ENCODE measurements at places on chromosomes 5 and 9.

- DNase-seq, result no peak
Observed at GRCh38 chr5:83482961-83483360, 11.4 kb downstream of the VCAN start.

DNA sequence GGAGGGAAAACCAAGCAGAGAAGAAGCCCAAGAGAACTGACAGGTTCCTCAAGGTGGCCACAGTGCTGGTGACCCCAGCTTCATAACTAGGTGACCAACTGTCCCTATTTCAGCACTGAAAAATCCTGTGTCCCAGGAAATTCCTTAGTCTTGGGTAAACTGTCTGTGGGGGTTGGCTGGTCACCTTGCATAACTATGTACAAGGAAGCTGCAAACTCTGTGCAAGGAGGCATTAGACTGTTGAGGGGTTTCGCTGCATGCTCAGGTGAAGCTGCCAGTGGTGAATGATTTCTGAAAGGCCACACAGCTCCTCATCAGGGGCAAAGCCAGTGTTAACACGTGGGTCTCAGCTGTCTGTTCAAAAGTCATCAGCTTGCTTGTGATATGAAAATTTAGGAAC lies 36.9 kb downstream of the PCSK5 start:
- no peak for DNase-seq

DNA sequence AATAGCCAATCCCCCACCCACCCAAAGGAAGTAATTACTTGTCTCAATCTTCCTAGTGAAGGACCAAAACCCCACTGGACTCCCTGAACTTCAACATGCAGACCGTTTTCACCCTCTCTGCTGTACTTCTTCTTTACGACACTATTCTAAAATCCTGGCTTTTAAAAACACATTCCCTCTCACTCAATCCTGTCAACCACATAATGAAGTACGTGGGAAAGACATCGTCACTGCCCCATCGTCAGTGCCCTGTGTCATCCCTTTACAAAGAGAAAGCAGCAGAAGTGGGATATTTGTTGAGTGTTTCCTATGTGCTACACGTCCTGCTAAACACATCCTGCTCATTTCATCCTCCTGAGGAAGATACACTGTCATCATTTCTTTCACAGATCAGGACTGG lies 54.2 kb downstream of the MAPKAP1 start:
- DNase-seq, result peak; percentile 75

- peak; percentile 48 for DNase-seq
Observed at GRCh38 chr5:68661237-68661636, 432.6 kb upstream of the SLC30A5 start.

- DNase-seq, result no peak
Observed at GRCh38 chr5:67140413-67140812, 56.2 kb downstream of the CD180 start.

DNA sequence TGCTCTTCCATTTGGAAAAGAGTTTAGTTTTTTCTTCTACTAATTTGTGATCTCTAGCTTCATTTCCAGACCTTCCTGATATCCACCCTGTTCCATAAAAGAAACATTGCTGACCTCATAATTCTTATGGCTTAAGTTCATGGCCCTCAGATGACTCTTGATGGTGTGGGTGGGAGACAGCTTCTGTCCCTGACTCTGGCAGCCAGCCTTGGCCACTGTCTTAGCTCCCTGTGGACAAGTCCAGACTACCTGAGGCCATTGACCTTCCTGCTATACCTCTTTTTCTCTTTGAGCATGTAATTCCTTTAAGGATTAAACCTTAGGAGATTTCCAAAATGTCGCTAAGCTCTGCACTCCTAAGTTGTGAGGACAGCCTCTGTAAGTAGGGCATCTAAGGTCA lies 101.1 kb upstream of the DAP start:
- peak; percentile 58 for DNase-seq

- DNase-seq, result no peak
Observed at GRCh38 chr9:71910650-71911060, 338 bp downstream of the ABHD17B start.

DNA sequence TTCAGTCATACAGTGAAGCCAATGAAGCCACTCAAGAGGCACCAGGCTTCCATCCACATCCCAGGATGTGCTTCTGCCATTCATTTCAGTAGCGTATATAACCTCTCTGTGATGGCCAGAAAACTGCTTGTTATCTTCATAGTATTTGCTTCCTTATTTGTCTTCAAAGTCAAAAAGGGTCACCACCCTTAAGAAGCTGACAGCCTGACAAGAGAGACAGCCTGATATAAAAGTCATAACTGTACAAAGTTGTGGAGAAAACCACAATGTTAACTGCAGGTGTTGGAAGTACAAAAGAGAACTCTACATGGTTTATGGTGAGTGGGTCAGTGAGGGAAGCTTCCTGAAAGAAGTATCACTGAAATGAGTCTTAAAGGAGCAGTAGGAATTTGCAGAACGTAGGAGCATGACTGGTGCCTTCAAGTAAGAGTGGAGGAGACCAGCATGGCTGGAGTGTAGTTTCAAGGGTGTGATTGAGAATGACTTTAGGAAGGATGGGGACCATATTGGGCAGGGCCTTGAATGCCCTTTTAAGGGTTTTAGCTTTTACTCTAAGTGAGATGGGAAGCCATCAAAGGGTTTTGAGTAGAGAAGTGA lies 33.7 kb downstream of the NIM1K start:
- no peak for DNase-seq

DNA sequence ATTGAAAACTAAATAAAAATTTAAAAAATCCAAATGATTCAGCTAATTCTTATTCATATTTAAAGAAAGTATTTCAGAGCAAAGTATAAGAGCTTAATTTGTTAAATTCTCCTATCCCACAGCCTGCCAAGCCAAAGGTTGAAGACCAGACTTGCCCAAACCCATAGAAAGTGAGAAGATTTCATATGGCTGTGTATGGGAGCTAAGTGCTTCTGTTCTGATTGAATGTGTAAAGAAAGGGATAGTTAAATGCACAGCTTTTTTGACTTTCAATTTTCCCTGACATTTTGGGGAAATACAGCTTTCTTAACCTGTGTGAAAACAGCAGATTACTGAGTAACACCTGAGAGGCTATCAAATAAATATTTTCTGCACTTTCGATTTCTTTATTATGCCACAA lies 125.0 kb upstream of the MTAP start:
- no peak for DNase-seq

- DNase-seq, result peak; percentile 3
Observed at GRCh38 chr9:126009047-126009446, 261.9 kb downstream of the PBX3 start.

DNA sequence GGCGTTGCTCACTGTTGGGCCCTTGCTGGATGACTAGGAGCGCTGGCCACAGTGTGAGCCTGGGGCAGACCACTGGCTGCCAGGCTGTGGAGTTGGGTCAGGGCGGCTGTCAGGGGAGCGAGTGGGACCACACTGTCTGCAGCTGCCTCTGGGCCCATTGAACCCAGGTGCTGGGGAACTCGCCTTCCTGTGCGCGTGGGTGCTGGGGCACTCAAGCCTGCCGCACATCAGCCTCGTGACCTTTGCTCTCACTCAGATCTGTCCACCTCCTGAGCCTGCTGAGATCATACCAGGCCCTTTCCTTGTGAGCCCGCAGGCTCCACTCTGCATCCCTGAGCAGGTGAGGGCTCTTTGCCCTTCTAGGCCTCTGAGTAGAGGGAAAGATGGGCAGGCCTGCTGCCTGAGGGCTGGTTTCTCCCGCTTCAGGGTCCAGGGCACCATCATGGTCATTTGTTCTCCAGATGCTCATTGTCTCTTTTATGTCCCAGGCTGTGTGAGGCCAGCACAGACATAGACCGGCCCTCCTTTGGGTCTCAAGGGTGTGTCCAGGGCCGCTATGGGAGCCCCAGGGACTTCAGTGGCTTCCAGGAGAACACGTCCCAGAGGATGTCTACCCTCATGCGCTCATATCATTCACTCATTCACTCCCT lies 26.5 kb downstream of the WNK2 start:
- DNase-seq, result no peak

GRCh38 chr5:109744261-109744660 lies 54.5 kb downstream of the MAN2A1 start:
- DNase-seq, result no peak

- DNase-seq, result no peak
Observed at GRCh38 chr5:25744908-25745307, 1100.1 kb upstream of the CDH10 start.

DNA sequence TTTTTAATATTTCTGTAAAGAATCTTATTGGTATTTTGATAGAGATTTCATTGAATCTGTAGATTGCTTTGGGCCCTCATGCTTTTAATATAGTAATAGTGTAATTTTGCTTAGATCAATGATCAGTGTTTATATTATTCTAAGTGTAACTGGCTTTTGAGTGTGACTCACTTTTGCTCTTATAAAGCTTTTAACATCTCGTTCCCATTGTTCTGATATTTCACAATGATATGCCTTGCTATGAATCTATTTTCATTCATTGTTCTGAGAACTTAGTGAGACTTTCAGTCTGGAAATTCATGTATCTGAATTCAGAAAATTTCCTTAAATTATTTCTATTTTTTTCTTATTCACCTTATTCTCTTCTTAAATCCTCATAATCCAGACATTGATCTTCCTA lies 13.5 kb upstream of the MAMDC2 start:
- DNase-seq, result no peak

DNA sequence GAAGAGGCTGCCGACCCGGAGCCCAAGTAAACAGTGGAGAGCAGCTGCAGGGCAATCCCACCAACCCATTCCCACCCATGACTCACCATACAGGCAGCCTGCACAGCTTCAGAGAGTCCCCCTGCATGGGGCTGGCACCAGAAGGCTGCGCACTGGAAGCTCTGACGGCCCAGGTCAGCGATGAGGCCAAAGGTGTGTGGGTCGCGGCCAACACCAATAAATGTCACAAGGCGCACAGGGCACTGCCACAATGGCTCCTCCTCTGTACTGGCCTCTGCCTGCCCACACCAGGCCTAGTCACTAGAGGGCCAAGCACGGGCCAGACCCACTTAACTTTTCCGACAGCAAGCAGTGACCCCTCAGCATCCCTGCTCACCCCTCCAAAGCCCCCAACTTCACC lies 3.0 kb upstream of the SRA1 start:
- DNase-seq, result no peak

DNA sequence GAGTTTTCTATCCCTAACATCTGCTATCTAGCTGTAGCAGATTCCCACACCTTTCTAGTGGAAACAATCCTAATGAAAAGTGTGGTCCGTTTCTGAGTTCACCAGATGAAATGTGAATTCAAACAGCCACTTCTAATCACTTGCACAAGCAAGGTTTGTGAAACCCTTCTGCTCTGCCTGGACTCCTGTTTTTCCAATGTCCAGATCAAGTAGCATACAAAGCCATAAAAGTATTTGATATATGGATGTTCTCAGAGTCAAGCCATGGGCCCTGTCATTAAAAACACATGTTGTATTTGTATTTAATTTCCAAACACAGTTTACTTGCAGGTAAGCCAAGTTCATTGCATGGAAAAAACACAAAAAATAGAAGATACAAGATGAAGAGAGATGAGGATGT lies 570.4 kb downstream of the NR2F1-AS1 start:
- DNase-seq, result no peak

DNA sequence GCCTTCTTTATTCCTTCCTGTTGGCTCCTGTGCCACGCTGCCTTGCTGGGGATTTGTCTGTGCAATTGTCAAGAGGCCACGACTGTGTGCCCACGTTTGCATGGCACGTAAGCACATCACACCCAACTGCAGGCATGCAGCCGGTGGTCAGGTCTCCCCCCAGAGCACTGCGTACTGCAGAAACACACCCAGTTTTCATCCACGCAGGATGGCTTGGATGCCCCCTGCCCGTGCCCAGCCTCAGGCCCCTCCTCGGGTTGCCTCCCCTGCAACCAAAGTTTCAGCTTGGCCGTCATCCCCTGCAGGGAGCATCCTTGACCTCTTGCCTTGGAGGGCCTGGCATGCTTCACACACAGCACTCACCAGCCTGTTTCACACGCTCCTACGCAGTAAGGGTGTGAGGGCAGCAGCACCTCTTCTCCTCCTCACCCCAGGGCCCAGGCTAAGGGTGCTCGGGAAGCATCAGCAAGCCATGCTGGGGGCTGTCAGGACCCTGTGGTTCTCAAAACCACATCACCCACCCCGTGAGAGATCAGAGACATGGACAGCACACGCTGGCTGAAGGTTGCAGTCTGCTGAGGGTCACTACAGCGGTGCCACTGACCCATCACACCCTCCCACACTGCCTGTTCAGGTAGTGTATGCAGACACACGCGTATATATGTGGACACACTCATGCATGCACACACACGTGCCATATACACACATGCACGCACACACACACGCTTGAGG lies 3.1 kb downstream of the MRPL36 start:
- DNase-seq, result no peak

GRCh38 chr5:135010502-135011354 lies 23.3 kb downstream of the PITX1 start:
- DNase-seq, result peak; percentile 28

GRCh38 chr9:16029796-16030363 lies 477.0 kb downstream of the CCDC171 start:
- DNase-seq, result no peak

- DNase-seq, result no peak
Observed at GRCh38 chr9:88370346-88370745, 17.9 kb upstream of the SPIN1 start.

GRCh38 chr9:131468031-131468430 lies 34.7 kb upstream of the POMT1 start:
- no peak for DNase-seq

DNA sequence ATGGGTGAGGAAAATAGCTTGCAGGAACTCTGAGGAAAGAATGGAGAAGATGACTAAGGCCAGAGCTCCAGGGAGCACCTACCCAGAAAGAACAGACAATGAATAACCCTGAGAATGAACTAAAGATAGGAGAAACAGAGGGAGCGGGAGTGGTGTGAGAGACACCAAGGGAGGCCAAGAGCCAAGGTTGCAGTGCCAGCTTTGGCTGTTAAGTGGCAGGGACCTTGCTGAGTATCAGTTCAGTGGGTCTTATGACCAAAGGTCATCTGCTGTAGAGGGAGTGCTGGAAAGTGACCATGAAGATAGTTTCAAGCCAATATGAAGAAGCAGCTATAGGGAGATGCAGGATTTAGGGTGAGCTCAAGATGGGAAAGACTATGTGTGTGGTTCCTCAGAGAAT lies 16.7 kb downstream of the P4HA2 start:
- DNase-seq, result no peak

GRCh38 chr9:35798658-35799374 lies 7.4 kb downstream of the NPR2 start:
- DNase-seq, result peak; percentile 46

GRCh38 chr5:11248966-11249365 lies 487.9 kb upstream of the DAP start:
- no peak for DNase-seq

GRCh38 chr5:74164725-74165235 lies 475.7 kb downstream of the ENC1 start:
- no peak for DNase-seq
